Heart right ventricle (tissue), 16 donors: ENCODE measurements at places on chromosomes 4 and X. TPM values are rescaled to one million over a fixed set of nuclear protein-coding genes. Genes with fewer than 3 reads are reported as not detected.

DNA sequence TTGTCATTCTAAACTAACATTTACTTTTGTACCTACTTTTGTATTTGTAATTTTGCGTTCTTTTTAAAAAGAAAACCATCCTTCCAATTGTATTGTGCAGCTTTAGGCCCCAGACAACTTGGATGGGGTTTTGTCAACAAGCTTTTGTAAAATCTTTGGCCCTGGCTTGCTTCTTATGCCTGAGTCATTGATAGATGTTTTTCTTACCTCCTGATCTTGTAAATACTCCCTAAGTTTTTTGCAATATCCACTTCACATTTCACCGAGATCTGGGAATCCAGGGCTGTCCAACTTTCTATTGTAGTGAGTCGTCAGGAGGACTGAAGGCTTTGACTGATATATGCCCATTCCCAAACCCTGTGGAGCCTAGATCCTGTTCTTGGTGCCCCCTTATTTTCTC, 126.9 kb upstream of the GUCY1A1 start:
- no peak for DNase-seq

- peak; percentile 57 for DNase-seq
These were observed at the start of gene HDAC8 for GRCh38 chrX:72572248-72573157. Gene HDAC8 (minus strand): TSS chrX:72572843. CDS start chrX:72572761, 82 bp downstream.

PHOX2B gene
- total RNA-seq = not detected

DNA sequence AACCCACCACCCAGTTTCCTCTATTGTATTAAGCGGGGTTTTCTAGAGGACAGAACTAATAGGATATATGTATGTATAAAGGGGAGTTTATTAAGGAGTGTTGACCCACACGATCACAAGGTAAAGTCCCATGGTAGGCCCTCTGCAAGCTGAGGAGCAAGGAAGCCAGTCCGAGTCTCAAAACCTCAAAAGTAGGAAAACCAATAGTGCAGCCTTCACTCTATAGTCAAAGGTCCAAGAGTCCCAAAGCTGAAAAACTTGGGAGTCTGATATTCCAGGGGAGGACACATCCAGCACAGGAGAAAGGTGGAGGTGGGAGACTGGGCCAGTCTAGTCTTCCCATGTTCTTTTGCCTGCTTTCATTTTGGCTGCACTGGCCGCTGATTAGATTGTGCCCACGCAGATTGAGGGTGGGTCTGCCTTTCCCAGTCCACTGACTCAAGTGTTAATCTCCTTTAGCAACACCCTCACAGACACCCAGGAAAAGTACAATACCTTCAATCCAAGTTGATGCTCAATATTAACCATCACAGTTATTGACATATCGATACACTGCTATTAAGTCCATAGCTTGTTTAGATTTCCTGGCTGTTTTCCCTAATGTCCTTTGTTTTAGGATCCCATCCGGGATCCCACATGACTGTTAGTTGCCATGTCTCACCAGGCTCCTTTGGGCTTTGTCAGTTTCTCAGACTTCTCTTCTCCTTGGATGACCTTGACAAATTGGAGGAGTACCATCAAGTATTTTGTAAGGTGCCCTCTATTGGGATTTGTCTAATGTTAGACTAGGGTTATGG, 12.2 kb downstream of the UCHL1 start:
- no peak for DNase-seq

DNA sequence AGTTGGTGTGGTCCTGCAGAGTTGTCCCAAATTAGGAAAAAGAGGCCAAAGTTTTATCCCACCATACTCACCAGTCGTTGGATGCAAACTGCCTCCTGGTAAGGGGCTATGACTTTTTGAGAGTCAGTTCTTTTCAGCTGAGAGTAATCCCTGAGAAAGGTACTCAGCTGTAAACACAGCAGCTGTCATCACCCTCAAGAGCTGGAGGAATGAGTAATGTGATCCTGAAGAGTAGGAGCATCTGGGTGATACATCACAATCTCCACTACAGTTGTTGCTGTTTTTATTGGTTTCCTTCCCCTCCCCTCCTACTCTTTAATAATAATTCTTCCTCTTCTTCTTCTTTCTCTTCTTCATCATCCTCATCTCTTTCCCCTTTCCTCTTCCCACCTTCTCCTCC, 5.7 kb downstream of the MAGEE1 start:
- no peak for DNase-seq

- DNase-seq = no peak
These were observed 34.6 kb upstream of the TMPRSS11D start for GRCh38 chr4:67918428-67918827.

DNA sequence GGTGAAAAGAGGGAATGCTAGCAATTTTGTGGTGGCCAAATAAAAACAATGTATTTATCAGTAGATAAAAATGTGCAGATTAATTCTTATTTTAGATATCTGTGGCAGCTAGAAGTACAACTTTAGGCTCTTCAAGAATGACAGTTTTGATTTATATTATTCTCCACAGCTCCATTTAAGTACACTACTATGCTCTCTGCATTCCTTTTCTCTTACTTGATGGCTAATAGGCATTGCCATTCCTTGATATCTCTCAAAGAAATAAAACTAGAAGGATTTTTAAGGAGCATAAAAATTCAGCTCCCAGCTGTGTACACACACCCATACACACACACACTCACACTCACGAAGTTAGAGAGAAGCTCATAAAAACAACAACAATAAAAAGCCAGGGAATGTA, 59.4 kb upstream of the H2AZ1 start:
- DNase-seq = no peak

GRCh38 chrX:2332252-2332651, 168.5 kb downstream of the DHRSX start:
- no peak for DNase-seq

DNA sequence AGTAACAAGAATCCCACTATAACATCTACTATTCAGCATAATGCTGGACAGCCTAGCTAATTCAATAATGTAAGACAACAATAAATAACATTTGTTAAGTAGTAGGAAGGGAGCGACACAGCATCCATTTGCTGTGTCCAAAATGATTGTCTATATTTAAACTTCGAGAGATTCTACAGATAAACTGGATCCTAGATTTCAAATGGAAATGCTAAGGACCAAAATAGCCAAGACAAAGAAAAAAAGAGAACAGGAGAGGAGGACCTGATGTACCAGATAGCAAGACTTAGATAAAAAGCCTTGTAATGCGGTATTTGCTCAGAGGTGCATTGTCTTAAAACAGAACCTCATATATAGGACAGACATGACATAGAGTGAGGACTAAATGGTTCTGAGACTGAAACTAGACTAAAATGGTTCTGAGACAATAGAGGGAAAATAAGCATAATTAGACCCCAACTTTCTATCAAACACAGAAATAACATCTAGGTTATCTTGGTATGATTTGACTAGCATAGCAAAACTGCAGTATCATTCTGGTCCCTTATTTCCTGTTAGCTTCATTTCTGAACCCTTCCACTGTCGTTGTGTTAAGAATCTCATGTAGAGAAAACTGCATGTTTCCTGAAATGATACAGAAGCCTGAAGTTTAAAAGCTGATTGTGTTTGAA, 3.8 kb downstream of the HPGDS start:
- no peak for DNase-seq

DNA sequence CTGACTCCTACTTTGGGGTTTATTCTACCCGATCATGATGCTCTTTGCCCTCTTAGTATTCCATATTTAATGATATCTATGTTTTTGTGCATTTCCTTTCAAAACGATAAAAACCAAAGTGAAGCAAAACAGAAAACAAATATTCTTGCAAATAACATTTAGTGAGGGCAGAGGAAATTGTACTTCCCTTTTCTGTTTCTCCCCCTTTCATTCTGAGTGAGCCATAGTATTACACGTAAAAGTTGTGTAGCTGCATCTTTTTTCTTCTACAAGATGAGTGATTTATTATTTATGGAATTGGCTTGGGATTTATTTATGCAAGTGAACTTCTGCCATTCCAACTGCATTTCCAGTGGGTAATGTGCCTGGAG, 109.9 kb downstream of the AFF2 start:
- no peak for DNase-seq

GLRB gene
- 8.0 TPM for total RNA-seq

SMIM43 gene
- total RNA-seq = not detected

DNA sequence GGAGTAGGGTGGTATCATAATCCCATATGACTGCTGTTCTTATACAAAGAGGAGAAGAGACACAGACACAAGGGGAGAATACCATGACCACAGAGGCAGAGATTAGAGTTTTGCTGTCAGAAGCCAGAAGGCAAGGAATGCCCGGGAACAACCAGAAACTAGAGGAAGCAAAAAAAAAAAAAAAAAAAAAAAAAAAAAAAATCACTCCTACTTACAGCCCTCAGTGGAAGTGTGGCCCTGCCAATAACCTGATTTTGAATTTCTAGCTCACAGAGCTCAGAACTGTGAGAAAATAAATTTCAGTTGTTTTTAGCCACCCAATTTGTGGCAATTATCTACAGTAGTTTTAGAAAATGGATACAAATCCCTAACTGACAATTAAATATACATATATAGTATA, 30.4 kb upstream of the UBE2NL start:
- no peak for DNase-seq

GRCh38 chr4:82710197-82710929, 88.2 kb downstream of the SCD5 start:
- DNase-seq = no peak

RIPPLY1 gene
- not detected for total RNA-seq

- DNase-seq = no peak
These were observed 29.1 kb upstream of the ADH1C start for GRCh38 chr4:99381588-99382175.

- DNase-seq = no peak
These were observed 25.2 kb upstream of the AP1AR start for GRCh38 chr4:112206431-112206830.

DNA sequence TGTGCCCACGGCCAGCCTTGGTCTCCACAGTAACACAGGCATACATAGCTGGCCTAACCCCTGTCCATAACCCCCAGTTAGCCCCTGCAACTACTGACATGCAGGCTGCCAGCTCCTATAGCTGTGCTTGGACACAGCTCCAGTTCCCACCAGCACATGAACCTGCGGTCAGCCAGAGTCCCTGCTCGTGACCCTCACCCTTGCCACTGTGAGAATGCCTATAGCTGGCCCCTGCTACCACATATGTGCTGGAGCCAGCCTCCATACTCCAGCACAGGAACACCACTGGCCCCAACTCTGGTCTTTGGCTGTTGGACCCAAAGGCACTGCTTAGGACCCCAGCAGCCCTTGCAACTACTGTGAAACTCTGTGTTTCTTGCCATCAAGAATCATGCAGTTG, 930.9 kb downstream of the ADGRL3 start:
- DNase-seq = no peak

DNA sequence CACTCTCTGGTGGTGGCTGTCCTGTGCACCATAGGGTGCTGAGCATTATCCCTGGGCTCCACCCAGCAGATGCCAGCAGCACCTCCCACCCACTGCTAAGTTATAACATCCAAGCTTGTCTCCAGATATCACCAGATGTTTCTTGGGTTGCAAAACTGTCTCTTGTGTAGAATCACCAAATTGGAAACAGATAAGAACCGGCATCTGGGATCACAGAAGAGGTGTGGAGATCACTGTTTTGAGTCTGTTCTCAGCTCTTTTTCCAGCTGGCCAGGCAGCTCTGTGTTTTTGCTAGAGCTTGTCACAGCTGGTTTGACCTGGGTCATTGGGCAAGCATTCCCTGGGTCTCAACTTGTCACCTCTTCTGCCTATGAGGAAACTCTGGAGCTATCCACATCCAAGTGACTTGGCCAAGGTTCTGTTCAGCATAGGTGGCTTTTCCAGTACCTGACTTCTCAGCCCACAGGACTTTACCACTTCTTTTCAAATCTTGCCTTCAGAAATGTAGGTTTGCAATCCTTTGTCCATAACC, 15.3 kb upstream of the PUDP start:
- DNase-seq = no peak

- no peak for DNase-seq
These were observed 32.0 kb downstream of the TACC3 start for GRCh38 chr4:1753294-1753696.

CACNA1F gene
- total RNA-seq = 0.16 TPM

FREM3 gene
- not detected for total RNA-seq

DNA sequence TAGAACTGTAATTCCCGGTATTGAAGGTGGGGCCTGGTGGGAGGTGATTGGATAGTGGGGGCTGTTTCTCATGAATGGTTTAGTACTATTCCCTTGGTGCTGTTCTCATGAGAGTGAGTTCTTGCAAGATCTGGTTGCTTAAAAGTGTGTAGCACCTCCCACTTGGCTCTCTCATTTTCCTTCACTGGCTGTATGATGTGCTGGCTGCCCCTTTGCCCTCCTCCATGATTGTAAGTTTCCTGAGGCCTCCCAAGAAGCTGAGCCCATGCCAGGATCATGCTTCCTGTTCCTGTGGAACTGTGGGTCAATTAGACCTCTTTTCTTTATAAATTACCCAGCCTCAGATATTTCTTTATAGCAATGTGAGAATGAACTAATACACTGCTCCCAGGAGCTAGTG, 8.7 kb downstream of the ANXA10 start:
- no peak for DNase-seq

DNA sequence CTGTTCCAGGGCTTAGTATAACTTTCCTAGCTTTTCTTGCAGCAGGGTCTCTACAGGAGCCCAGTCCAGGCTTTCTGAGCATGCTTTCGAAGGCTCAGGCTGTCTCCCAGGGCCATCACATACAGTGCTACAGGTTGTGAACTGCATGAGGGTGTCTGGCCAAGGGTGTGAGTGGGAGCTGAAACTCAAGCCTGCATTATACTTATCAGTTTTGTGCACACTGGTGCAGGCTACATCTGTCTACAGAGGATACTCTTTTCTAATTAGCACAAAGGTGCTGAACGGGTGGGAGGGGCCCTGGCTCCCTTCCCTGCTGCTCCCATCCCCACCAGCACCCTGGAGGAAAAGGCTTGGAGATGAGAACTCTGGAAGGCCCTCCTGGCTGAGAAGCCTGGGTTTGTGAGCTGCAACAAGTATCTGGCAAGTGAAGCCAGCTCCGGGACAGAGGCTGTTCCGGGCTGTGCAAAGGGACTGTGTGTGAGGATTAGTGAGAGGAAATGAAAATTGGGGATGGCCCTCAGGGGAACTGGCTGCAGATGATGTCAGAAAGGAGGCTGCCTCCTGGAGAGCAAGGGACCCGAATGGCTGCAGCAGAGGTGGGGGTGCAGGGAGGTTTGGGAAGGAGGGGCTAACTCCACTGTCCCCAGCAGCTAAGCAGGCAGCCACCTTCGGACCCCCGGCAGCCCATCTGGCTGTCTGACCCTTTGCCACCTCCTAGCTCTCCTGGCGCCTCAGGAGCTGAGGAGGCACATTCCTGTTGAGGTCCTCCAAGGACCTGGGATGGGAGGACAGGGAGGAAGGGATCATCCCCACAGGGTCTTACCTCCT, 68.5 kb downstream of the EFNB1 start:
- no peak for DNase-seq

DNA sequence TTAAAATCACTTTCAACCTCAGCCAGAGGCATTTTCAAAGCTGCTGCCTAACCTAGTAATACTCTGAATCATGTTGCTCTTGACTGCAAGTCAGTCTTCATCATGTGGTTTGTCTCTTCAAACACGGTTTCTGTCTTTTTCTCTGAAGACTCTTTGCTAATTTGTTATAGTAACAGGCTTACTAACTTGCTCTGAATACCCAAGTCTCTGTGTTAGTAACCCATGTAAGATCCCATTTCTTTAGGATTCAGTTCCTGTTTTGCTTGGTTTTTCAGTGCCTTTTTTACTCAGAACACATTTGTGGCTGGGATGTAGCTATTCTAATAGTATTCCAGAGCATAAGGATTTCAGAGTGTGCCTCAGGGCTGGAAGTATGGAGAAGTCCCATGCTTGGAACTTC, 1450.6 kb upstream of the IGFBP7 start:
- no peak for DNase-seq

CTAG1A gene
- not detected for total RNA-seq
